ENCODE measurements at places on chromosomes 13 and 19.
A peak's percentile ranks its signal among the peaks of the same experiment; 100 is the strongest.

- DNase-seq: no peak
Measured at GRCh38 chr13:51907040-51907732, 45.4 kb downstream of the CCDC70 start.

- DNase-seq: no peak
Measured at GRCh38 chr13:80400164-80400864, 59.4 kb upstream of the SPRY2 start.

- DNase-seq: no peak
Measured at GRCh38 chr19:41696402-41697197, 8.5 kb upstream of the CEACAM7 start.

DNA sequence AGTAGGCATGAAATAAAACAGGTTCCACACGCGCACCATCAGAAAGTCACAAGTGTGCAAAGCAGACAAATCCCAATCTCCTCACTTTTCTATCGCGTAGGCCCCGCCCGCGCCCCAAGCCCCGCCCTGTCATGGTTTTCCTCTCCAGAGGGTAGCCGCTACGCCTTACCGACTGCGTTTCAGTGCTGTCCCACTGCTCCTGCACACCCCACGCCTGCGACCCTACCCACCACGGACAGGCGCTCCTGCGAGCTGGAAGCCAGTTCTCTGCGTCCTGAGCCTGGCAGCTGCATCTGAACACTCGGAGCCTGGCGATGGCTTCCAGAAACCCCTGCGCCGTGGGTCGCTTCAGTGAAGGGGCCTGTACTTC is 379 bp upstream of the ZNF470 start:
- peak; percentile 68 for DNase-seq

DNA sequence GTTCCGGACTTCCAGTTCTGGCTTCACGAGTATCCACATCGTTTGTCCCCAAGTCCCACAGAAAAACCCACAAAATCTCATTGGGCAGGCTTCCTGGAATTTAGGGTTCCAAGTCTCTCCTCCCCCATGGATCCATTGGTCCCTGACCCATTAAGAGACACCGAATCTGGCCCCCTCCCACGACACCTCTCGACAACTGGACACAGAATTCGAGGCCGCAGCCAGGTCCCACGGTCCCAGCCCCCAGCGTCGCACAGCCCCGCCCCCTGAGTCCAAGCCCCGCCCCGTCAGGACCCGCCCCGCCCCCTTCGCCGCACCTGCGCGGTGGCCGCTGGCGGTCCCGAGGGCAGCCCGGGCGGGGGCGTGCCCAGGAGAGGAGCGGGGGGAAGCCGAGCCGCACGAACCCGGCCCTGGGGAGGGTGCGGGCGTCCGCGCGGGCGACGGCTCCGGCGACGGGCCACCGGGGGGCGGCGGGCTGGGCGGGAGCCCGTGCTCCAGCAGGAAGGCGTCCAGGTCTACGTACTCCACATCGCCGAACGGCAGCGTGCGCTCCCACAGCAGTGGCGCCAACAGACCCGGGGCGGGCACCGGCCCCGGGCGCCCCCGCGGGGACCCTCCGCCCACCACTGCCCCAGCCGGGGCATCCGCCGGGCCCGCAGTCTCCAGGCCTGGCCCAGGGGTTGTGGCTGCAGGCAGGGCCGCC is 1.8 kb downstream of the DBP start:
- DNase-seq: peak; percentile 79

DNA sequence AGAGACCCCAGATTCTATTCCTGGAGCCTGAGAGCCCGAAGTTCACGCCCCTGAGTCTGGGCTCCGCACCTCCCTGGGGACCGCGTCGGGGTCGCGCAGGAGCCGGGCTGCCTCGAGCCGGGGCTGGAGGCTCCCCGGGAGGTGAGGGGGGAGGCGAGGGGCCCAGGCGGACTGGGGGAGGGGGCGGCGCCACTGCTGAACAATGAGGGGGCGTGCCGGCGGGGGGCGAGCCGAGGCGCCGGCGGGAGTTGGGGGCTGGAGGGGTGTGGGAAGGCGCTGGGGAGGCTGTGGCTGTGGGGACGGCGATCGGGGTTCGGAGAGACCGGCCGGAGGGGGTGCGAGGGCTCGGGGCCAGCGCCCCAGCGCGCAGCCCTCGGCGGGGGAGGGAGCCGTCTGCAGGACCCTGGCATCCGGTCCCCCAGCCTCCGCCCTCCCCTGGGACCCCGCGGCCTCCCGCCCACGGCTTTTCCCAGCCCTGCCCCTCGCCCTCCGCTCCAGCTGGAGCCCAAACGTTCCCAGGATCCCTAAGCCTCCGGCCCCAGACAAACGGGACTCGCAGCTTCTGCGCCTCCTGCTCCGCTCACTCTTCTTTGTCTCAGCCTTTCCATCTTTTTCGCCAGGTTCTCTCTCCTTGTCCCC is 922 bp downstream of the PLEKHG2 start:
- DNase-seq: peak; percentile 68

- no peak for DNase-seq
Measured at GRCh38 chr13:18978447-18978846, 203.2 kb downstream of the TUBA3C start.

DNA sequence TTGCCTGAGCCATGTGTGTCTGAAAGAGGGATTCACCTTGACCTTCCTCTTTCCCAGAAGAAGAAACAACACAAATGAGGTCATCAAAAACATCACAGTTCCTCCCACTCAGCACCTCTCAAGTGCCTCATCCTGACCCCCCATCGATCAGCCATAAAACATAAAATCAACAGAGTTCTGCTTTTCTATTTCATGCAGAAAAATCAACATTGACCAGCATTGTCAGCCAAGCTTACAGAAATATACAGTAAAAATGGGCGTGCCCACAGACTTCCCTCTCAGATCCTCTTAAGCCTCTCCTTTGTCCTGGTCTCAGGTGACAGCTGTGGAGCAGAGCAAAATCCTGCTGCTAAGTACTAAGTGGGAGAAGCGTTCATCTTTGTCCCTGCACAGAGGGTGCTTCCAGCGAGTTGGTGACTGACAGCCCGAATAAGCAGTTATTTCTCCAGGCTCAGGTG is 213.3 kb downstream of the OLFM4 start:
- DNase-seq: no peak

DNA sequence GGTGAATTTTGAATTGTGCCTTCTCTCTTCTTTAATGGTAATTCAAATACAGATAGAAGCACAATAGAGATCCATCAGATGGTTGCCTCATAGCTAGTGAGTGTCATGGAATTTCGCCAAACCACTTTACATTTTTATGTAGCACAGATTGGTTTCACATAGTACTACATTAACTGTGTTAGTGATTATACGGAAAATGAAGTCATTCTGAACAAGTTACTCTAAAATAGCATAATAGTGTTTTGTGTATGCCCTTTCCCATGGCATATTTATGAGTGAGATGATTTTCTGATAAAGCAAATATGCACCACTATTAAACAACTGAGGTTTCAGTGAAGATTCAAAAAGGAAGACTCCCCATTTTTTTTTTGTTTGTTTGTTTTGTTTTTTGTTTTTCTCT is 1623.5 kb downstream of the PCDH9 start:
- no peak for DNase-seq

- DNase-seq: peak; percentile 26
Measured at GRCh38 chr13:95485045-95485517, 67.4 kb upstream of the CLDN10 start.

- no peak for DNase-seq
Measured at GRCh38 chr13:46909042-46909441, 12.2 kb upstream of the HTR2A start.

DNA sequence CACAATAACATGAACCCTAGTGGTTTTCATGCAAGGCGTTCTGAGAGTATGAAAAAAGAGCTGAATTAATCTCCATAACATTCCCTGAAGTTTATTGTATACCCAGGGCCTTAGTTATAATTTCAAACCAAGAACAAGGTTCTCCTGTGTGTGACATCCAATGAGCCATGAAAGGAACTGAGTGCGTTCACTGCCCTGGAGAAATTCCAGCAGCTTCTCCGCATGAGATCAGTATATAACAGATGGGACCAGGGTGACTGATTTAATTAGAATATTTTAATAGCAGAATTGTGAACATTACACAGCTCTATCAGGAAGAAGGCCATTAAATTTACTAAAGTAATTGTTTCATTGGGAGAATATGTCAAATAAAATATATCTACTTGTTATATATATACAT is 1190.5 kb upstream of the SLC10A2 start:
- no peak for DNase-seq

DNA sequence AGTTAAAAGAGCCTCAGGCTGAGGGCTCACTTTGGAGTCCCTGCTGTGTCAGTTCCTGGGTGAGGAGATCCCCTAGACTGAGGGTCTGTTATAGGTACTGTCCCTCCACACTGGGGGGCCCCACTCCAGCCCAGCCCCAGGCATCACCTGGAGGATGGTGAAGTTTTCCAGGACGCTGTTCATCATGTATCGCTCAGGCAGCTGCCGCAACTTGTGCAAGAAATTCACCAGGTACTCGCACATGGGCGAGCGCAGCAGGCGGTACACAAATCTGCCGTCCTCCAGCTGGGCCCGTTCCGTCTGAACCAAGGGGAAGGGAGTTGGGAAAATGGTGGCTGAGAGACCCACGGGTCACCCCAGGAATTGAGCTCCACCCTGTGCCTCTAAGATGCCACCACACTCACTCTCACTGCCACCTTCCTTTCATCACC is 7.1 kb downstream of the CD37 start:
- DNase-seq: no peak

DNA sequence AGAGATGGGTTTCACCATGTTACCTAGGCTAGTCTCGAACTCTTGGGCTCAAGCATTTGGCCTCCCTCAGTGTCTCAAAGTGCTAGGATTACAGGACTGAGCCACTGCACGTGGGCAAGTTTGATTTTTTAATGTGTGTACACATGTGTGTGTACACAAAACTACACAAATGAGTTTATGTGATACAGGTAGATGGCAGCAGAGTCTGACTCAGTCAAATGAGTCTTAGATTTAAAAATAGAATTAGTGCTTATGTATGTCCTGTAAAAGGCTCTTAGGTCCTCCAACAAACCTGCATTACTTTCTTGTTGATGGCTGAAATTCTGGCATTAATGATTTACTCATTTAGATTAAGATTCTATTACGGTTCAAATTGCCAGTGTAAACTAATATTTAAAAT is 293.7 kb downstream of the PCDH17 start:
- DNase-seq: no peak

GRCh38 chr13:30394751-30395191 is 27.5 kb upstream of the UBE2L5 start:
- no peak for DNase-seq

GRCh38 chr19:50152578-50152977 is 10.5 kb downstream of the IZUMO2 start:
- DNase-seq: no peak

- DNase-seq: no peak
Measured at GRCh38 chr19:54160854-54161253, 1.3 kb upstream of the LENG1 start.

DNA sequence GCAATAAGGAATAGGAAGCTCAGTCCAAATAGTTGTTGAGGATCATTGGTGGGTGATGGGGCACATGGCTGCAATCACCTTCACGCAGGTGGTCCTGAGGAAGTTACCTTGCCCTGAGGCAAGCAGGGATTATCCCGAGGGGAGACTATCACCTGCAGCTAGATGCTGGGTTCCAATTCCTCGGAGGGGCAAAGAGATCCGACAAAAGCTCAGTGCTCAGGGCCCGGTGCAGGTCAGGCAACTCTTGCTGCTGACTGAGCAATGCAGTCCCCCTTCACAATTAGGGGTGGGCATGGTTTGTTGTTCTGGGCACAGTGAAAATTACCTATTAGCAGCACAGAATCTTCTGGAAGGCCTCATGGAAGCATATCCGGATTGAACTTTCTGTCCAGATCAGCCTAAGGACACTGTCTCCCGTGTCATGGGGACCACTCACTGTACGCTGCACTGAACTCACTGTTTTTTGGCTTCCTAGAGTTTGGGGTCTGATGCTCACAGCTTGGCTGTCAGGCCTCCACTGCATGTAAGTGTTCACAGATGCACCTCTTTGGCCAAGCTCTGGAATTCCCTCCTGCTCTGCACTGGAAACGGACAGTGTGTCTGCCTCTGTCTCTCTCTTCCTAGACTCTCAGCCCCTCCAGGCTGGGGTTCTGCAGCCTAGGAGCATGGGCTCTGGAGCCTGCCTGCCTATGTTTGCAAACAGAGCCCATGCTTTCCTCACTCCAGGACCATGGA is 372.7 kb downstream of the ZNF536 start:
- no peak for DNase-seq

DNA sequence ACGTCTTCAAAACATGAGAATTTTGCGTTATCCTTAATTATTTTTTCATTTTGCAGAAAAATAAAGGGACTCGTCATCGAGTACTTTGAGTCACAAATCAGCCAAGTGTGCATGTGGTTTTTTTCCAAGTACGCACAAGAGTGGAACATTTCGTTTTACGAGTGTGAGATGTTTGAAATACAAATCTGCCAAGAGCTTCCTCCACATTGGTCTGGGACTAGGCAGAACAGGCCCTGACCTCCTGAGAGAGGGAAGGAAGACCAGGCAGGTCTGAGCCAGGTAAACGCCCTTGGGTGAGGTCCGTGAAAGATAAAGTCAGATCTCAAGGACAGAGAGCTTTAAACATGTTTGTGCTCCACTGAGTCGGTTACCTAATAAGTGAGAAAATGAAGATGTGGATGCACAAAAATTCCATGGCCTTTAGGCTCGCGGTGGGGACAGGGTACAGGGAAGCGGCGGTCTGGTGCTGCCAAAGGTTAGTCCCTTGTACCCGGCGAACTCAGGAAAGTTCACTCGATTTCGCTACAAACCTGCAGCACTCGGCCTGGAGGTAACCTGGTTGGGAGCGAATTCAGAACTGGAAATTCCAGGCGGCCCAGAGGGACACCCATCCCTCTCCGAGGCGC is 473 bp upstream of the ITM2B start:
- DNase-seq: no peak

GRCh38 chr13:52780611-52781010 is 41.0 kb upstream of the CNMD start:
- no peak for DNase-seq

GRCh38 chr19:30790056-30790680 is 418.0 kb downstream of the ZNF536 start:
- DNase-seq: no peak

DNA sequence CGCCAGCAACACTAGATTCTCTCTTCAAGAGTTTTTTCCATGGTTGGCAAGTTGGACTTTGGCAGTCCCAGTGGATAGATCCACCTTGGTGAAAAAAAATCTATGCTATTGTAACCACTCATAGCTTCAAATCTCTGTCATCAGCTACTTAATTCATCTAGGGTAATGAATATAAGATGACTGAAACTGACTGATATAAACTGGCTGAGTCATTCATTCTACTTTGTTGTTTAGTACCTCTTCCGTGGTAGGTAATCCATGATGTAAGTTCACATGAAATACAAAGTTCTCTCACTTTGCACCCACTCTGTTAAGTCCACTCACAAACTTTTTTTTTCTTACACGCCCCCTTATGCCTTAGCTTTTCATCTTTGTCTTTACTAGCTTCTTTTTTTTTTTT is 1381.5 kb downstream of the SLITRK5 start:
- DNase-seq: no peak

- DNase-seq: no peak
Measured at GRCh38 chr13:46782691-46783090, 14.3 kb downstream of the ESD start.

DNA sequence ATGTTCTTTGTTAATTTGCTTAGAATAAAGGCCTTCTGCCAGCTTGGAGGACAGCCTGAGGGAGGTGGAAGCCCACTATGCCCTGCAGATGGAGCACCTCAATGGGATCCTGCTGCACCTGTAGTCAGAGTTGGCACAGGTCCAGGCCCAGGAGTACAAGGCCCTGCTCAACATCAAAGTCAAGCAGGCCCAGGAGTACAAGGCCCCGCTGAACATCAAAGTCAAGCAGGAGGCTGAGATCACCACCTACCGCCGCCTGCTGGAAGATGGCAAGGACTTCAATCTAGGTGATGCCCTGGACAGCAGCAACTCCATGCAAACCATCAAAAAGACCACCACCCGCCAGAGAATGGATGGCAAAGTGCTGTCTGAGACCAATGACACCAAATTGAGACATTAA is 41.7 kb downstream of the ZNF85 start:
- DNase-seq: no peak
